ENCODE measurements at places on chromosomes 11 and 22. TPM values are rescaled to one million over a fixed set of nuclear protein-coding genes. Genes with fewer than 3 reads are reported as not detected.
A peak's percentile ranks its signal among the peaks of the same experiment; 100 is the strongest.

- peaks cover 12% of the 10 kb centered on the region for H3K36me3 ChIP-seq
- peak overlapping the region; percentile 66 for H3K27ac ChIP-seq
- no peaks in the 10 kb centered on the region for H3K27me3 ChIP-seq
- H3K4me1 ChIP-seq, result peaks cover 12% of the 10 kb centered on the region
- DNase-seq, result no peak
Observed at GRCh38 chr11:74057249-74058151, 48.6 kb upstream of the UCP3 start.

DNA sequence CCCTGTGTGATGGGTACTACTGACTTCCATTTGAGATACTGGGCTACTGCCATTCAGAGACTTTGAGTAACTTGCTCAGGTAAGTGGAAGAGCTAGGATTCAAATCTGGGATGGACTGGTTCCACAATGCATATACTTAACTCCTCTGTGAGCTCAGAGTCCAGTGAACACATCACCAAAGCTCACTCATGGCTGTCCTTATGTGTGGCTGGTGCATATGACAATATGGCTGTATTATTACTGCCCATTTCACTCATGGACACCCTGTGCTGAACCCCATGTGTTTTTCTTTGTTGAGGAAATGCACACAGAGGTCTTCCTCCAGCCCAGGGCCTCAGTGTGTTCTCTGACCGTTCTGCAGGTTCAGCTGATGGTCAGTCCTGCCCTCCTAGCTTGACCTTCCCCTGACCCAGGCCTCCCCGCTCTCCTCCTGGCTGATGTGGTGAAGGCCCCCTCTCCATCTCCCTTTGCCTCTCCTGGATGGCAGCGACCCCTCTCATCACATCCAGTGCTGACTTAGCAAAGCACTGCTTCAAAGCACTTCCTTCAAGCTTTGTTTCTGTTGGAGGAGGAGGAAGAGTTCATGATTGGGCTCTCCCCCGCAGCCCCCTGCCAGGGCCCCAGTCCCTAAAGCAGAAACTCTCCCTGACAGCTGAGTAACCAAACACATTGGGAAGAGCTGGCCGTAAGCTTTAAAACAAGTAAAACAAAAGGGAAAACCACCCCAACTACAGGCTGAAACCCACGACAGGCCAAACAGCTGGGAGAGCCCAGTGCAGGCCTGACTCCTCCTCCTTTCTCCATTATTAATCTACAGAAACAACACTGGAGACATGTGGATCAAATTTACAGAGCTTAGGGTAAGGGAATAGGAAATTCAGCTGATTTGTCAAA is 101.2 kb downstream of the NAT10 start:
- H3K4me1 ChIP-seq, result no peaks in the 10 kb centered on the region
- no peaks in the 10 kb centered on the region for H3K36me3 ChIP-seq
- no peak overlapping the region for H3K27ac ChIP-seq

GRCh38 chr22:22352371-22352999 is 107.9 kb downstream of the VPREB1 start:
- H3K4me1 ChIP-seq, result no peaks in the 10 kb centered on the region
- H3K4me3 ChIP-seq, result no peak overlapping the region
- H3K27ac ChIP-seq, result no peak overlapping the region
- DNase-seq, result no peak

DNA sequence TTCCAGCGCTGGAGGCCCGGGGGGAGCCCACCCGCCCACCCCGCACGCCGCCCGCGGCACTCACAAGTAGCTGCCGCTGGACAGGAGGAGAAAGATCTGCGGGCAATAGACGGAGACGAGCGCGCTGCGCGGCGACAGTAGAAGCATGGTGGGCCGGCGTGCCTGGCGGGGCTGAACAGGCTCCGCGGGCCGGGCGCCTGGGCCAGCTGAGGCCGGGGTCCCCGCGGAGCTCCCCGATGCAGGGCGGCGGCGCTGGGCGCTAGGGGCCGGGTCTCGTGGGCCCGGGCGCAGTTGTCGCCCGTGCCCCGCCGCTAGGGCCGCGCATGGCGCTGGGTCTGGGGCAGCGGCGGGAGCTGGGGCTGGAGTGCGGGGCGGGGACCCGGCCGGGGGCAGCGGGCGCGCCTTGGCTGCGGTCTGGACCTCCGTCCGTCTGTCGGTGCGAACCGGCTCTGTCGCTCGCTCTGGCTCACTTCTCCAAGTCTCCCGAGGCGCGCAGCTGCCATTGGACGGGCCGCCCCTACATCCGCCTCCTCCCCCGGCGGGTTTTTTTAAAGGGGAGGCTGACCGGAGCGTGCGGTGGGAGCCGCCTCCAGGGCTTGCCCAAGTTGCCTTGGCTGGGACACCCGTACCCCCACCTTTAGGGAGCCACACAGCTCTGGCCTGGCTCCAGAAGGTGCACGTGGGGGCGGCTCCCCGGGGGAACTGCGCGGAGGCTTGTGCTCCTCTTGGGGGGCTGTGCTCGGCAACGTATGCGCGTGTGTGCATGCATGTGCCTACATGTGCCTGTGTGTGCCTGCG is 4.7 kb downstream of the WNT7B start:
- no peak overlapping the region for H3K27ac ChIP-seq
- H3K27me3 ChIP-seq, result peaks cover 77% of the 10 kb centered on the region
- no peaks in the 10 kb centered on the region for H3K36me3 ChIP-seq
- H3K4me1 ChIP-seq, result peaks cover 15% of the 10 kb centered on the region
- H3K4me3 ChIP-seq, result no peak overlapping the region

GRCh38 chr11:65560555-65561418 is 2.6 kb upstream of the LTBP3 start:
- no peak overlapping the region for H3K4me3 ChIP-seq
- peak; percentile 70 for DNase-seq
- H3K36me3 ChIP-seq, result no peaks in the 10 kb centered on the region
- peaks cover 56% of the 10 kb centered on the region for H3K4me1 ChIP-seq
- peak overlapping the region; percentile 98 for H3K27ac ChIP-seq

- H3K4me1 ChIP-seq, result no peaks in the 10 kb centered on the region
- H3K27ac ChIP-seq, result no peak overlapping the region
- H3K27me3 ChIP-seq, result no peaks in the 10 kb centered on the region
- H3K4me3 ChIP-seq, result no peak overlapping the region
- H3K36me3 ChIP-seq, result no peaks in the 10 kb centered on the region
Observed at GRCh38 chr11:103970701-103971249, 65.7 kb upstream of the DDI1 start.

Gene VSIG10L2
- total RNA-seq, result 0.10 TPM

Gene PANX3
- not detected for total RNA-seq

Gene MUC2
- not detected for total RNA-seq

Gene MMP11
- 1.4 TPM for total RNA-seq

DNA sequence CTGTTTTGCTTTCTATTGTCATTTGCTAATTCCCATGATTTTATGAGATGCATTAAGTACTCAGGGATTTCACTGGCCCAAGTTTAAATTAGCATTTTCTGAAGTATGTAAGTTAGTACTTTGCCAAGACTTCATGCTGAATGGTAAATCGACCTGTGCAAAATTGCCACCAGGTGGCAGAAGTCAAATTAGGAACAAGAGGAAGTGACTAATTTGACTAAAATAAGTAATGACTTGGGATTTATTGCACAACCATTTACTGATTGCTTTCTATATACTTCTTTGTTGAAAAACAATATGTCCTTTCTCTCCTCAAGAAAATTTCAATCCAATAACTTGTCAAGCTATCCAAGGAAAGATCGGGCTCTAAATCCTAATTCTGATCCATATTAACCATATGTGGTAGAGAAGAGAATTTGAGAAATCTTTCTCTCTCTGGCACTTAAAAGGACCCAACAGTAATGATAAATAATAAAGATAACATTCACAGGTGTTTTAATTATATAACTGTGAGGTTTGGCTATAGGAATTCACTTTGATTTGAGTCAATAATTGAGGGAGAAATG is 253.7 kb upstream of the CHORDC1 start:
- H3K4me1 ChIP-seq, result no peaks in the 10 kb centered on the region
- H3K27ac ChIP-seq, result no peak overlapping the region
- H3K36me3 ChIP-seq, result no peaks in the 10 kb centered on the region

DNA sequence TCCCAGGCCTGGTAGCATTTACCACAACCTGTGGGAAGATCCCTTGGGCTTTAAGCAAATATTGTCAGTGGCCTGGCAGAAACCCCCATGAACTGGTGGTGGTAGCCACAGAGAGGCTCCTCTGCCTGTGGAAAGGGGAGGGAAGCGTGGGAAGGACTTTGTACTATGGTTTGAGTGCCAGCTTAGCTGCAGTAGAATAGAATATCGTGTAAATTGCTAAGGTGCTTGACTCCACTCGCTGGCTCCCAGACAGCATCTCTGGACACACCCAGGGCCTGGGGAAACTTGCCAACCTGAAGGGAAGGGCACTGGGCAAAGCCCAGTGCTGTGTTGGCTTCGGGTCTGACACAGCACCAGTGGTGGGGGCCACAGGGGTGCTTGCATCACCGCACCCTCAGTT is 52.6 kb downstream of the XRRA1 start:
- no peak for DNase-seq
- no peaks in the 10 kb centered on the region for H3K4me1 ChIP-seq
- H3K27ac ChIP-seq, result no peak overlapping the region
- no peak overlapping the region for H3K4me3 ChIP-seq
- H3K27me3 ChIP-seq, result no peaks in the 10 kb centered on the region

DNA sequence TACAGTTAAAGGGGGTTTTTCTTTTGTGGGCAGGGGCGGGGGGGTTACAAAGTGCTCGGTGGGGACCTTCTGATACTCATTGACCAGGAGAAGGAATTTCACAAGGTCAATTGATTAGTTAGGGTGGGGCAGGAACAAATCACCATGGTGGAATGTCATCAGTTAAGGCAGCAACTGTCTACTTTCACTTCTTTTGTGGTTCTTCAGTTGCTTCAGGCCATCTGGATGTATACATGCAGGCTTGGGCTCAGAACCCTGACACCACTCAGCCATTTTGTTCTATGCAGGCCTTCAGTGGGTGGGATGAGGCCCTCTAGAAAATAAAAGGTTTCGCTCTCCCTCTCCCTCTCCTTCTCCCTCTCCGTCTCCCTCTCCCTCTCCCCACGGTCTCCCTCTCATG is 29.6 kb downstream of the TSPAN32 start:
- no peaks in the 10 kb centered on the region for H3K36me3 ChIP-seq
- H3K27me3 ChIP-seq, result no peaks in the 10 kb centered on the region
- H3K27ac ChIP-seq, result no peak overlapping the region
- H3K4me1 ChIP-seq, result no peaks in the 10 kb centered on the region
- H3K4me3 ChIP-seq, result no peak overlapping the region

- DNase-seq, result no peak
- peaks cover 28% of the 10 kb centered on the region for H3K4me1 ChIP-seq
- no peaks in the 10 kb centered on the region for H3K36me3 ChIP-seq
- H3K27ac ChIP-seq, result no peak overlapping the region
Observed at GRCh38 chr11:16093889-16094653, 262.3 kb downstream of the SOX6 start.

Gene MS4A7
- total RNA-seq, result 7.3 TPM

DNA sequence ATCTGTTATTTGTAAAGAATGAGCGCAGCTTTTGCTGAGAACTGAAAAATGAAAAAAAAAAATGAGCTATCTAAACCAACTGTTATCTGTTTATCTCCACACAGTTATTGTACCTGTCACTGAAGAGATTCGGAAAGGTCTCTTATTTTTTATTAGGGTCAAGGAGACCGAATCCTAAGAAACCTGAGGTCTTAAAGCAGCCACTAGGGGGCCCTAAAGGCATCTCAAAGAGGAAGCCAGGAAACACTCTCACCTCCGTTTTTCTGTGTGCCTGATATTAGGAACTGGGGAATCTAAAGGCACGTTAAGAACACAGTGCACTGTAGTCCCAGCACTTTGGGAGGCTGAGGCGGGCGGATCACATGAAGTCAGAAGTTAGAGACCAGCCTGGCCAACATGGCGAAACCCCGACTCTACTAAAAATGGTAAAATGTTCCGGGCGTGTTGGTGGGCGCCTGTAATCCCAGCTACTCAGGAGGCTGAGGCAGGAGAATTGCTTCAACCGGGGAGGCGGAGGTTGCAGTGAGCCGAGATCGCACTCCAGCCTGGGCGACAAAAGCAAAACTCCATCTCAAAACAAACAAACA is 3.5 kb upstream of the LARGE1 start:
- H3K4me1 ChIP-seq, result peaks cover 16% of the 10 kb centered on the region
- peak overlapping the region; percentile 71 for H3K4me3 ChIP-seq
- DNase-seq, result peak; percentile 53
- H3K27ac ChIP-seq, result no peak overlapping the region
- H3K27me3 ChIP-seq, result no peaks in the 10 kb centered on the region

DNA sequence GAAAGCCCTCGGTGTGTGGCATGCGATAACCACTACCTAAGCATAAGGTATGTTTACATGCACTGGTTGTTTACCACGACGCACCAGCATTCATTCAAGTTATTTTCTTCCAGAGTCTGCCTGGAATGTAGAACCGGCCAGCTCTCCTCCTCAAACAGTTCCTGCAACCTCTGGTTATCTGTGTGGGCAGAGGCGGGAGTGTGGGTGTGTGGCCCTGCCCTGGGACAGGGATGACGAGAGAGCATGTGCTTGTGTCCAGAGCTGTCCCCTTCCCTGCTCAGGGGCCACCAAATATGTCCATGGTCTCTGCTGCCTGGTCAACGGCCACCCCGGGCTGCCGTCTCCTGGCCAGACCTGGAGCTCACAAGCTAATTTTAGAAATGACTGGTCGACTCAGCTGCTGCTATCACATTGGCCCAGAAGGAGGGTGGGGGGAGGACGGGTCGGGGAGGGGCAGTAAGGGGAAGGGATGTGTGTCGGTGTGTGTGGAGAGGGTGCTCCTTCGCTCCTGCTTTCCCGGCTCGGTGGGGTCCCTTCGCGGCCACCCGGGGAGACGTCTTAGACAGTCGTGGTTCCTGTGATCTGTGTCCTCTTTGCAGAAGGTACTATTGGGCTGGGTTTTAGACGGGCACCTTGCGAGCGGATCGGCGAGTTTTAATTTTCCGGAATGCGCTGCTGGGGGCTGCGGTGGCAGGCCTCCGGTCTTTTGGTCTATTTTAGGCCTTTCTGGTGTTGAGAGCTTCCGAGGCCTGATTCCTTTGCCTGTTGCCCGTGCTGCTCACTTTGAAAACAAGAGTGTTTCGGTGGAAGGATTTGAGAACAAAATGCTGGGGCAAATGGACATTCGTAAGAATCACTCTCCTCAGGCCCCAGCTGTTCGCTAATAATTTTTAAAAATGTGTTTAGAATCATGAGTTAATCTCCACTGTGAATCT is at the start of gene MYO18B:
MYO18B (plus strand) TSS at position 497 of the 935 bp plus-strand sequence. CDS start 18,905 bp downstream, outside the sequence.
- peak; percentile 90 for DNase-seq
- H3K36me3 ChIP-seq, result no peaks in the 10 kb centered on the region
- H3K4me1 ChIP-seq, result peaks cover 34% of the 10 kb centered on the region
- H3K4me3 ChIP-seq, result peak within 1 kb of the TSS; percentile 81
- H3K27me3 ChIP-seq, result no peaks in the 10 kb centered on the region

GRCh38 chr22:41762980-41763779 is 37.3 kb upstream of the CCDC134 start:
- H3K27ac ChIP-seq, result no peak overlapping the region
- DNase-seq, result no peak
- H3K36me3 ChIP-seq, result no peaks in the 10 kb centered on the region
- no peaks in the 10 kb centered on the region for H3K27me3 ChIP-seq

GRCh38 chr11:46119352-46120216 is 1.7 kb downstream of the PHF21A start:
- no peaks in the 10 kb centered on the region for H3K36me3 ChIP-seq
- H3K27ac ChIP-seq, result peak overlapping the region; percentile 96
- H3K4me1 ChIP-seq, result peaks cover 40% of the 10 kb centered on the region
- peak; percentile 17 for DNase-seq

- H3K36me3 ChIP-seq, result no peaks in the 10 kb centered on the region
- H3K4me3 ChIP-seq, result no peak overlapping the region
- DNase-seq, result no peak
- H3K27ac ChIP-seq, result no peak overlapping the region
Observed at GRCh38 chr11:19347911-19348310, 107.2 kb upstream of the E2F8 start.

GRCh38 chr22:39528681-39529486 is 3.7 kb downstream of the RPS19BP1 start:
- peaks cover 65% of the 10 kb centered on the region for H3K4me1 ChIP-seq
- peaks cover 5% of the 10 kb centered on the region for H3K36me3 ChIP-seq
- no peaks in the 10 kb centered on the region for H3K27me3 ChIP-seq
- H3K4me3 ChIP-seq, result peak overlapping the region; percentile 20

- no peaks in the 10 kb centered on the region for H3K27me3 ChIP-seq
- no peak overlapping the region for H3K27ac ChIP-seq
- no peak overlapping the region for H3K4me3 ChIP-seq
- no peaks in the 10 kb centered on the region for H3K36me3 ChIP-seq
Observed at GRCh38 chr11:66100272-66101065, 30.4 kb downstream of the PACS1 start.
